ENCODE measurements at places on chromosomes 7 and 10. TPM values are rescaled to one million over a fixed set of nuclear protein-coding genes. Genes with fewer than 3 reads are reported as not detected.

The CDHR3 gene
- 35.7 TPM for total RNA-seq

DNA sequence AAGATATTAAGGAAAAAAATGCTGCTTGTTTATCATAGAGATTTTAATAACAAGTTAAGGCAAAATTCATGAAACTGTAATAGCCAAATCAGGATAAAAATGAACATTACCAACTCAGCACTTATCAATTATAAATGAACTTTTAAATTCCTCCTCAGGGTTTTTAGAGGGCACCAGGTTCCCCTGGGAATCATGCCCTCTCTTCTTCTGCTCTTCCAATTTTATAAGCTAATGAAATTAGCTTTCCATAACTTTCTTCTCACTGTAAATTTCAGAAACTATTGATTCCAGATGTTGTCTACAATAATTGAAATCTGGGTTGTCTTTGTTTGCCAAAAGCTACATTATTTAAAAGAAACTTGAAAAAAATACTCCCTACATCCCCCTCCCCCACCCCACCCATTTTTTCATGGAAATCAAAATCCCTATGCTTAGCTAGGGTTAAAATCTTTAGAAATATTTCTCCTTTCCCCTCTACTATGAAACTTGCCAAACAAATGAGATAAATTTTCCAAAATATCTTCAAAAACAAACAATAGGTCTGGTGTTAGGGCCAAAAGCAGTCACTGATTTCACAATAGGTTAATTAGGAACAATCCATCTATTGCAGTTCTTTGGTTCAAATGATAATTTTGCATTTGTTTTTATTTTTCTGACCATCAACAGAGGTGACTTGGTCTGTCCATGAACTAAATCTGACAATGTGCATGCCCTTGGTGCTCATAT lies 187.7 kb downstream of the DOCK4 start:
- DNase-seq = no peak

DNA sequence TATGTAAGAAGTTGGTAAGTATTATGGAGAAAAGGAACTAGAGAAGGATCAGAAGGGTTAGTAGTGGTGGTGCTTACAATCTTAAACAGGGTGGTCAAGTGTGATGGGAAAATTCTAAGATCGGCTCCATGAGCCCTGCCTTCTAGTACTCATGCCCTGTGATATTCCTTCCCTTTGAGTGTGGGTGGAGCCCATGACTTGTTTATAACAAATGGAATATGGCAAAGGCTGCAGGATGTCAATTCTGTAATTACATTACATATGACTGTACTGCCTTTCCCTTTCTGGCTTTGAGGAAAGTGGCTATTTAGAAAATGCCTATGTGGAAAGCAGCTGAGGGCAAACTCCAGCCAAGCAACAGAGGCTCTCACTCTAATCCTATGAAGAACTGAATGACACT lies 309.6 kb downstream of the AGMO start:
- no peak for DNase-seq

GRCh38 chr10:132659206-132660091 lies 121.9 kb downstream of the INPP5A start:
- no peak for DNase-seq

- no peak for DNase-seq
Measured at GRCh38 chr10:100878291-100878910, 34.4 kb upstream of the SLF2 start.

DNA sequence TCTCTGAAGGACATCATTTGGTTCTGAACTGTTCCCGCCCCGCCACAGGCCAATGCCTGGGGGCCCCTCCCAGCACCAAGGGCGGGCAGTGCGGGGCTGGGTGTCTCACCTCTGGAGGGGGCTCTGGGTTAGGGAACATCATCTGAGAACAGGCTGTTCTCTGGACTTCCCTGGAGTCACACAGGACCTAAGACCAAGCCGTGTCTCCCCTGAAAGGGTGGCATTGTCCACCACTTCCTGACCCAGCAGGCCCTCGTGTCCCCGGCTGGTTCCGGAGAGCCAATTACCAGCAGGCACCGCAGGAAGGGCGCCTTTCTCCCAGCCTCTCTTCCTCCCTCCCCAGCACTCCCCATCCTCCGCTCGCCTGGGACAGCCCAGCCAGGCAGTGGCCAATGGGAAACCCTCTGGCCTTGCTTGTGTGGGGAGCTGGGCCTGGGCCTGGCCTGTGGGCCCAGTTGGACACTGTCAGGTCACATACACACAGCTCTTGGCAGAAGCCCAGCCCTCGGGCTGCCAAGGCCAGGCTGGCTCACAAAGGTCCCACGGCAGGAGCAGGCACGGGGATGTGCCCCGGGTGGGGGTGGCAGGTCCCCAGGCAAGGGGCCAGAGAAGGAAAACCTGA lies 119.5 kb downstream of the SPDYE5 start:
- peak; percentile 93 for DNase-seq

The HOXA7 gene
- 7.5 TPM for total RNA-seq

DNA sequence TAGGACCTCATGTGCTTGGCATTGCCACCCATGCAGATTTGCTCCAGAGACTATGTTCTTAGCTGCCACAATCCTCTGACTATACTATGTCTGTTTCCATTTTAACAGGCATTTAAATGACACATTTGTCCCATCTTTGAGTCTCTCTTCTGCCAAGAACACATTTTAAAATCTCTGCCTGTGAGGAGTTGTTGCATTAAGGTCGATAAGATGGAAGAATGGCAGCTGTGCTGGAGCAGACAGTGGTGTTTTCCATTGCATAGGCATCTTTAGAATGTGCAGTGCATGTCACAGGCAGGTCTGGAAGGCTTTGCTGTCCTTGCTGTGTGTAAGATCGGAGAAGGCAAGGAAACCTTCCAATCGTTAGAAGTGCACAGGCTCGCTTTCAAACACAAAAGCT lies 70.9 kb upstream of the CELF2 start:
- no peak for DNase-seq

GRCh38 chr7:2482725-2483451 lies 6.7 kb upstream of the GRIFIN start:
- DNase-seq = no peak

DNA sequence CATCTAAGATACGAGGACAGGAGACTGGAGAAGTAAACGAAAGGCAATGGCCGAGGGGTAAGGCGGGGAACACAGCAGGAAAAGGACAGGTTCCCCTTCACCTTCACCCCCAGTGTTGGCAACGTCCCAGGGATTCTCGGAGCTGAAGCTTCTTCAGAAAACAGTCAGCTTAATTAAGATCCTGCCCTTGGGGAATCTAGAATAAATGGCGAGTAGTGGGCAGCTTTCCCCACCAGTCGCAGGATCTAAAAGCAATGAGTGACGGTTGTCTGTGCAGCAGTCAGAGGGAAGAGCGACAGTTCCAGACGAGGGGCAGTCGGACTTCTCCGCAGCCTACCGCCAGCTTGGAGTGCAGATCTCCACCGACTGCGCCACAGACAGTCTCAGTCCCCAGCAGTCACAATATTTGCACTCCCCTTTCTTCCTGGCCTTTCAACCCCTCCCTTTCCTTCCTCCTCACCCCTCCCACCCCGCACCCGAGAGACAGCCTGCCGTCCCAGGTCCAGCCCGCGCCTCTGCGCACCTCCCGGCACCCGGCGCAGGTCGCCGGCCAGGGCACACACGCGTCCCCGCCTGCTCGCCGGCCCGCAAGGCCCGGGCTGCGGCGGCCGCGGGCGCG lies 10.9 kb upstream of the SP8 start:
- no peak for DNase-seq

The FAM24B gene
- total RNA-seq = 0.67 TPM

GRCh38 chr7:87517136-87517815 lies 41.8 kb upstream of the ABCB4 start:
- no peak for DNase-seq

The KCND2 gene
- 2.9 TPM for total RNA-seq

The PTER gene
- total RNA-seq = 14.2 TPM

DNA sequence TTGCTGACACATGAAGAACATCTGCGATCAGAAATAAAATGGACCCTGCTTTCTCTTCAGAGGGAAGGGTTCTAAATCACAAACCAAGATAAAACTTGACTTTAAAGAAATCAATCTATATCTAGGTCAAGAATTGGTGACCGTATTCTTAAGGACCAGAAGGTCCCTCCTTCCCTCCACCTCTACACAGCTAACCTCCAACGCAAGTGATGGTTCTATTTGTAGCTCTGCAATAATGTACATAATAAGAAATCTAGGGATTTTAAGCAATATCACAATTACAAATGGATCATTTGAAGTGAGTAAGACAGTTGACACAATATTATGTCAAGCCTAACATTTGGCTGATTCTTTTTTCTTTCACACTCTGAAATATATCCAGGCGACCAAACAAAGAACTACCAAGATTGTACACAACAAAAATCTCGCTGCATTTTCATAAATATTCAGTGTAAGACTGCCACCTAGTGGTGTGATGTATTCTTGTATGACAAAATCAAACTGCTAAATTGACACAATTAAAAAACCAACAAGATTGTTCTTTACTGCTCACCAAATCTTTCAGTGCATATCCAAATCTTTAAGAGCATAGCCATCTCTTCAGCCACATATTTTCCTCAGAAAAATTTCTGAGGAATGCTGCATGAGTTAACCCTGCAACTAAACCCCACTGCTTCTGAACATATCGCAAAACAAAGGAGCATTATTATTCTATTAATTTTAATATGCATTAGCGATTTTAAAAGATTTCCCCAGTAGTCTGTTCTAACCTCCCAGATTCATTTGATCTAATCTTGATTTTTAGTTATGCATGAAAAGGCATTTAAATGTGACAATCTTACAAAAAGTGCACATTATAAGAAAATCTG lies 44.5 kb downstream of the ICA1 start:
- no peak for DNase-seq

The SLC39A12 gene
- 0.35 TPM for total RNA-seq

DNA sequence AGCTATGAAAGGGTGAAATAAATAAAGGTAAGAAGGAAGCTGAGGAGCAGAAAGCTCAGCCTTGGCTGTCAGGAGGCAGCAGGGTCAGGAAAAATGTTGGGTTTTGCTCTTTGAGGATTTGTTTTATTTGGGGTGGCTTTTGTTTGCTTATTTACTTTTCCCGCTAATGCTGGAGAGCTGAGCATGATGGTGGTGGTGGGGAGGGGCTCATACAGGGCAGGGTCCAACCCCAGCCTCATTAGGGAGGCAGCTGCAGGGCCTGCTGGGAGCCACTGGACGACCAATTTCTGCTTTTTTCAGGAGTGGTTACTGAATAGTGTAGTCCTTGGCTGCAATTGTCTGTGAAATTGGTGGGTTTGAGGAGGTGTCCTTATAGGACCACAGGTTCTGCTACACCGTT lies 36.3 kb downstream of the CCM2 start:
- DNase-seq = no peak

DNA sequence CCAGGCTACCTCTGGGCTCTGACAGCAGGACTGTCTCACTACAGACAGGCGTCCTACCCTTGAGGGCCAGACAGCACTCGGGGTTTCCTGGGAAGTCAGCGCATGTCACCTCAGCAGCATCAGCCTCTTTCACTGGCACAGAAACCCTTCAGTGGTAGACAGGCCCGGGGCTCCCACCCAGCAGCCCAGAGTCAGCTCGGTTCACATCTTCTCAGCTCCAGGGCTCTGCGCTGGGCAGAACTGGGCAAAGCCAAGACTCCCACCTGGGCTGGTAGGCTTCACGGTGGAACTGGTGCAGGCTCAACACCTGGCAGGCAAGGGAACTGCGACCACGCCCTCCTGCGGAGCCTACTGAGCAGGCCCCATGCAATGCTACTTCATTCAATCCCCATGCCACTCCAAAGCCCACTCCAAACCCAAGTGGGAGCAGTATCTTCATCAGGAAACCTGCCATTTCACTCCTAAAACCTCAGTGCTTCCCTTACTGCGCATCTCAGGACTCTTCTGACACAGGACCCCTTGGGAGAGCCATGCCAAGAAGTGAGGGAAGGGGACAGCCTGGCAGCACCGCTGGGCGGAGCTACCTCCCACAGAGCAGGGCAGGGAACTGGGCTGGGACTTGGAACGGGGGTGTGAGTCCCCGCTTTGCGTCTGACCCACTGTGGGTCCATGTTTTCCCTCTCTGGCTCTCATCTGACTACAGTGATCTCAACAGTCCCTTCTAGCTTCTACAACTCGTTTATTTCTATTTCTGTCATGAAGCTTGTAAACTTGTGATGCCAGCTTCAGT lies 60.4 kb downstream of the SCRN1 start:
- no peak for DNase-seq

DNA sequence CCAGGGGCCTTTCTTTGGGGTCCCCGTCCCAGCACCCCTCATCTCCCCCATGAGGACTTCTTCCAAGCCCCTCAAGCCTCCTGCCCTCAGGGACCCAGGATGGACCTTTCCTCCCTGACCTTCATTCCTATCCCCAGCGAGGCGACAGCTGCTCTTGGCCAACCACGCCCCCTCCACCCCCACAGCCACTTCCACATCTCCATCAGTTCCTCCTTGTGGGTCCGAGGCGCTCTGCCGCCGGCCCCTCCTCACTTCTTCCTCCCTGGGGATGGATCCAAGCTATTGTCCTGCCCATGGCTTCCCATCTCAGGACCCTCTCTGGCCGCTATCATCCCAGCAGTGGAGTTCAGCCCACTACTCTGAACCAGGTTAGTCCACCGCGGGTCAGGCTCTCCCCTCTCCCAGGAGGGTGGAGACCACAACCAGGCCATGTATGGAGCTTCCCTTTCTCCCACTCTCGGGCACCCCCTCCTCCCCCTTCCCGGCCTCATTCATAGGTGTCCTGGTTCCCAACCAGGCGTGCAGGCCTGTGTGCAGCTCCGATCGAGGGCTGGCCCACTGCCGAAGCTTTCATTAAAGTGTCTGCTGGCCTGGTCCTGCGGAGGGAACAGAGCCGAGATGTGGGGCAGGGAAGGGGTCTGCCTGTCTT lies 1.7 kb upstream of the SH2B2 start:
- DNase-seq = no peak

DNA sequence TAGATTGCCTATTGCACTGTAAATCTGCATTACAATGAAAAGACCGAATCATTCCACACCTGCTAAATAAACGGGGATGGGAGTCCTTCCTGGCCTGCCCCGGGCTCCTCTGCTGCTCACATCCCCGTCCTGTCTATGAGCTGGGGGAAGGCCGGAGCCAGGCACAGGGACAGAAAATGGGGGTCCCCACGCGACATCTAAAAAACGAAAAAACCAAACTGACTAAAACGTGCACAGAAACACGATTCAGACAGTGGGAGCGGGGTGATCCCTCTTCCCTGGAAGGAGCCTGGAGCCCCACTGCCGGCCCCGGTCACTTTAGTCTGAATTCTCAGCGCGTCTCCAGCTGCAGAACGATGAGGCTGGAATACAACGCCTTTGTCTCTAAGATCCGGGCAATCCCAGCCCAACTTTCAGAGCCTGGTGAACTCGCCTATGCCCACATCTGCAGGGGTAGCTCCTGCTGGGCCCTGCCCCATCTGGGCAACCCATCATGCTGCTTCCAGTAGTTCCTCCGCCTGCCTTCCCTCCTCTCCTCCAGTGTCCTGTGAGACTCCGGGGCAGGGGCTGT lies 78.0 kb downstream of the ADARB2 start:
- peak; percentile 74 for DNase-seq

DNA sequence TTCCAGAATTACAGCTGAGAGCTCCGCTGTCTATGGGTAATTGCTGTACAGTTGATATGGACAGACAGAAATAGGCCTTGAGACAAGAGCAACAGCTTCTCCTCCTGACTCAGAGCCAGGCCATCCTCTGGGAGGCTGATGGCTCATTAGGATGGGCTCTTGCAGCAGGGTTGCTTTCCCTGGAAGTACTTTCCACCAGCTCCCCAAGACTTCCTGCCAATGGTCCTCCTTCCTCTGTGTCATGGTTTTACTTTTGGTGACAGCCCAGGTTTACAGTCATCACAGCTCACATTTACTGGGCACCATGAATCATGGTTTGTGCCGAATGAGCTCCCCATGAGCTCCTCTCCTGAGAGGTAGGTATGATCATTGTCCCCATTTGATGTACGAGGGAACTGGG lies 131.8 kb downstream of the HECW1 start:
- DNase-seq = no peak

- DNase-seq = no peak
Measured at GRCh38 chr7:43593010-43593409, 10.1 kb downstream of the STK17A start.
